Stimulated activated CD4-positive, alpha-beta T cell treated with anti-CD3 and anti-CD28 coated beads, Interleukin-12 subunit alpha, Interleukin-12 subunit beta, amount 100 ng/mL, for 4 hours (primary cell): ENCODE measurements at places on chromosomes 6 and 20.
A peak's percentile ranks its signal among the peaks of the same experiment; 100 is the strongest.

DNA sequence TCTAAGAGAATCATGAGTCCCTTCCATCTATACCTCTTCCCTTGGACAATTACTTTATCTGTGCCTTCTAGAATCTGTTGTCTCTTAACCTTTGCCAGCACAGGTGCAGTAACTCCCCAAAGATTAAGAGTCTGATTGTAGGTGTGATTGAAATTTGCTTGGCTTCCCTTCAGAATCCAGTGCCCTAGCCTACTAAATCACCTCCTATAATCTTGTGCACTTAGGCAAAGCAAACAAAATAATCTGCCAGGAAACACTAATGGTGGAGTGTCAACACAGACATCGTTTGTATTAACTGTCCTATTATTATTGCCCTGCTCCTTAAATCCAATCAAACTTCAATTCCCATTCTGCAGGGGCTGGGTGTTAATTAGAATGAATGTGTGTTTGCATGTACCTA is 28.0 kb downstream of the ID4 start:
- no peak for DNase-seq

GRCh38 chr6:160077526-160077925 is 44.1 kb upstream of the SLC22A1 start:
- no peak for DNase-seq

GRCh38 chr6:148464319-148465010 is 121.8 kb downstream of the SASH1 start:
- peak; percentile 38 for DNase-seq

- DNase-seq = no peak
Observed at GRCh38 chr6:50056242-50056641, 6.5 kb upstream of the DEFB112 start.

GRCh38 chr6:17361013-17361412 is 32.4 kb upstream of the CAP2 start:
- no peak for DNase-seq

DNA sequence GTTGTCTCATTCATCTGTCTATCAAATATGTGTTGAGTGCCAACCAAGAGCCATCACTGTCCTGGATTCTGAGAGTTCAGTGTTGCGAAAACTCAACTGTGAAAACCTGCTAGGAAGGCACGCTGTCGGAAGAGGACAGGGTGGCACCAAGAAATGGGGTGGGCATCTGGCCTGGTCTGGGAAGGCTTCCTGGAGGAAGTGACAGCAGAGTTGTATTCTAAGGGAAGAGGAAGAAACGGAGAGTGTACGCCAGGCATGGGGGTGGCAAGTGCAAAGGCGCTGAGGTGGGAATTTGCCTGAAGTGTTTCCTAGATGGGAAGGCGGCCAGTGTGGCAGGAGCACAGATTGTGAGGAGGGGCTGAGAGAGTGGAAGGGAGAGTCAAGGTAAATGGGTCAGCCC is 91.2 kb downstream of the ANKRD60 start:
- DNase-seq = no peak

- DNase-seq = no peak
Observed at GRCh38 chr6:3391902-3392458, 64.9 kb downstream of the SLC22A23 start.

DNA sequence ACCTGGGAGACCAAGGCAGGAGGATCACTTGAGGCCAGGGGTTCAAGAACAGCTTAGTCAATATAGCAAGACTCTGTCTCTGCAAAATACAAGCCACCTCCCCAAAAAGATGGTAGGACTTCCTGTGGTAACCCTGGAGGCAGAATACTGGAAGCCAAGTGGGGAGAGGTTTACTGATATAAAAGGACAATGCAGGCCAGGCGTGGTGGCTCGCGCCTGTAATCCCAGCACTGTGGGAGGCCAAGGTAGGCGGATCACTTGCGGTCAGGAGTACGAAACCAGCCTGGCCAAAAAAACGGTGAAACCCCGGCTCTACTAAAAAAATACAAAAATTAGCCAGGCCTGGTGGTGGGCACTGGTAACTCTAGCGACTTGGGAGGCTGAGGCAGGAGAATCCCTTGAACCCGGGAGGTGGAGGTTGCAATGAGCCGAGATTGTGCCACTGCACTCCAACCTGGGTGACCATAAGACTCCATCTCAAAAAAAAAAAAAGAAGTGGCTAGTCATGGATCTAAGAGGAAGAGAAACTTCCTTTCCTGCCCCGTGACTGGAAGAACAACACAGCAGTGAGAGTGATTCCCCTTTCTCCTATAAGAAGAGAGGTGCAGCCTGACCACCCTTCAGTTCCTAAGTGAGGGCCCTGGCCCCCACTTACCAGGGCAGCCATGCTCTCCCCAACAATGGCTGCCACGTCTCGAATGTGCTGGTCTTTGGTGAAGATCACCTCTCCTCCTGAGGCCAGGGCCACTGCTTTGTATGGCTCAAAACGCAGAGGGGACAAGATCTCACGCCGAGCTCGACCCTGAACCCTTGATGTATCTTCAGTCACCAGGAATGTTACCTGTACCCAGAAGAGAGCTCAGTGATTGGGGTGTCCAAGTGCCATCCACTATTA is 6.2 kb downstream of the SAPCD1 start:
- DNase-seq = no peak

- no peak for DNase-seq
Observed at GRCh38 chr6:142892254-142893021, 52.5 kb downstream of the HIVEP2 start.

- no peak for DNase-seq
Observed at GRCh38 chr6:132009175-132009574, 58.0 kb upstream of the CCN2 start.

DNA sequence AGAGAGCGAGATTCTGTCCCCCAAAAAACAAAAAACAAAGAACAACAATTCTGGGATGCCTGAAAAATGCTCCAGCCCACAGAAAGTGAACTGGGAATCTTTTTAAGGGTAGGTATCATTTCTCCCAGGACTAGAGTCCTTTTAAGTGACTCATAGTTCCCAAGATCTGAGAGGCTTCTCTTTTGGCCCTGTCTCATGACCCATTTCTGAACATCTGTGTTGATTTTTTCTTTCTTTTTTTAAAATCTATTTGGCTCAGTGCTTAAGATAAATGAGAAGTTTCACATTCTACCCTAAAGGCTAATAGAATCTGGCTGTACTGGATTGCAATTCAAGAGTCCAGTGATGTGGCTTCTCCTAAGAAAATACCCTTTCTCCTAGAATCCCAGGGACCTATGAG is 217.6 kb upstream of the FOXQ1 start:
- no peak for DNase-seq

GRCh38 chr6:16267428-16268263 is 29.3 kb downstream of the GMPR start:
- DNase-seq = no peak

- no peak for DNase-seq
Observed at GRCh38 chr20:19555726-19556125, 202.3 kb upstream of the RIN2 start.
